Stimulated activated CD8-positive, alpha-beta memory T cell treated with anti-CD3 and anti-CD28 coated beads, Interleukin-12 subunit alpha, Interleukin-12 subunit beta, amount 100 ng/mL, for 4 hours (primary cell): ENCODE measurements at places on chromosomes 4 and X.

DNA sequence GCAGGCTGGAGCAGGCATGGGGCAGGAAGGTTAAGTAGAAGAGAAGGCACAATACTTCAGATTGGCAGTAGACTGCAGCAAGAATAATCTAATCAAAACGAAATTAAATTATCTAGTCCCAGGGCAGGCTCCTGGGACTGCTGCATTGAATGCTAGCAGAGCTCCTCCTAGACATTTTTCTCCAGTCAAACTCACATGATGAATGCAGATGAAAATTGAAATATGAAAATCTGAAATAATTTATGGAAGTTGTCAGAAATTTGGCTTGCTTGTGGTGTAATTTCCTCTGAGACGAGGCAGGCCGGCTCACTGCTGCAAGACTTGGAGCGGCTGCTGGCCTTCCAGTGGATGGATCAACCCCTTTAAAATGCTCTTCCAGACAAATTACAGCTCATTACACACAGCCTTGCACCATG is 78.0 kb upstream of the TMEM33 start:
- no peak for DNase-seq

DNA sequence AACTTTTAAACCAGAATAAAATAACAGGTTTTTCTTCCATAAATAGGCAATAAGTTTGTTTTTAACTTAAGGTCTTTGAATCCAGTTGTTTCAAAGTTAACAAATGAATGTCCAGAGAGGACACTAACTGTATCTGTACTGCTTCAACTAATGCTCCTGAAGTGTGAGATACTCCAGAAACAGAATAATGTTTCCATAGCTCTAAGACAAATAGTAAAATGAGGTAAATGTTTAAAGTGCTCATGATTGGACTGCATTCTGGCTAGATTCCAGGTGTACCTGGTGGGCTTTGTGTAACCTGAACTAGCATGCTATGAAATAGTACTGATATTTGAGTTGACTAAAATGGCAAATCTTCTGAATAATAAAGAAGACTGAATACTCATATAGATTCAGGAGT is 51.7 kb downstream of the METTL14 start:
- DNase-seq: no peak

DNA sequence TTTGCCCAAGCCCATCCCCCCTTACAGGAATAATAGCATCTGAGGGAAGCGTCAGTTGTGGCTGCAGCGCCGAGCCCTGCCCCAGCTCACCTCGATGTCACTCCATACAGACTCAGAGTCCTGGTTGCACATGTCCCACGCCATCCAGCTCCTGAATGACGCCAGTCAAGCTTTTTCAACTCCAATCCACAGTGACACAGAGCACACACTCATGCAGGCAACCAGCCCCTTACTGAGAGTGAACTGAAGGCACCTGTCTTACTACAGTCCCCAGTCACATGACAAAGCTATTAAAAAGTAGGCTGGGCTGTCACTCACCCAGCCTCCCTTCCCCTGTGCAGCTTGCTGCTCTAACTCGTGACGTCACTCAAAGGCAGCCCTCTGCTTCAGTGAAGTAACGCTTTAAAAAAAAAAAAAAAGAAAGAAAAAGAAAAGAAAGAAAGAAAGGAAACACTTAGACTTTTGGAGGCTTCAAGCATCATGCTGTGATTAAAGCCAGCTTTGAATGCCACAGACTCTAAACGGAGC is at the start of gene PPARGC1A:
TSS of gene PPARGC1A (minus strand) at position 234 of the 528 bp plus-strand sequence. CDS start at position 144, 90 bp downstream.
- DNase-seq: no peak

GRCh38 chr4:83561381-83561780 is 25.5 kb downstream of the GPAT3 start:
- DNase-seq: no peak

DNA sequence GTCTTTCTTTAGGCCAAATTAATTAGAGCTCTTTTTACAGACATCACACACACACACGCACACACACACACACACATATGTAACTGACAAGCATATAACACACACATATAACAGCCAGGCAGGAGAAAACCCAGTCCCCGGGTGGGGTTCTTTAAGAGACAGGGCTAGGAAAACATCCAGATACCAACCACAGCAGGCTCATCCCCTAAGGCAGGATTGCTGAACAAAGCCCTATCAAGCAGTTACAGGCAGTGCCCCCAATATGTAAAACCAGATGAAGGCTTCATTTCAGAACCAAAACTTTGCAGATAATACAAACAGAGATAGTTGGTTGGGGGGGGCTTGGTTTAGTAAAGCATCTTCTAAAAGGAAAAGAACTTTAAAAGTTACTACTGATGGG is 18.0 kb upstream of the FAM47E start:
- no peak for DNase-seq

GRCh38 chrX:10208281-10208856 is 51.6 kb downstream of the CLCN4 start:
- DNase-seq: no peak

DNA sequence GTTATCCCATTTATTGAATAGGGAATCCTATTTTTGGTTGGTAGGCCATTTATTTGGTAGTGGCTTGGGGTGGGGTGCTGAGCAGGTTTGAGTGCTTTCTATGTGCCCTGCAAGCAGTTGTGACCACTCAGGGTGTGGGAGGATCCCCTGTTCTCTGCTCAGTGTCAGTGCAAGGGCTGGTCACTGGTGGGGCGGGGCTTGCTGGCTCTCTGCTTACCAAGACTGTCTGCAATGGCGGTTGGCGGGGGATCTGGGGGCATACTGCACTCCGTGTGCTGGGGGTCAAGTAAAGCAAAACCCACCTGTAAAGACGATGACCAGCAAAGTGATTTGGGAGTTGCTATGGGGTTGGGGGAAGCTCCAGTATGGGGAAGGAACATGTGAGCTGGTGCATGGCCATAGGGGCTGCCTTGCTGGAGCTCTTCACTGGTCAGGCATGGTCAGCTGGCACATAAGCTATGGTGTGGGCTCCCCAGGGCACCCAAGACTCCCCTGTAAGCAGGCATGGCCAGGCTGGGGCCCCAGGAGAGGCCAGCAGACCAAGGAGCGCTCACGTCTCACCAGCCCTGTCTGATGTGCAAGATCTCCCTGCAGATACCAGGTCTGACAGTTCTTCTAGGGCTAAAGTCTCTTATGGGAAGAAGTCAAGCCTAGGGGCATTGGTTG is 83.0 kb upstream of the GRXCR1 start:
- no peak for DNase-seq

DNA sequence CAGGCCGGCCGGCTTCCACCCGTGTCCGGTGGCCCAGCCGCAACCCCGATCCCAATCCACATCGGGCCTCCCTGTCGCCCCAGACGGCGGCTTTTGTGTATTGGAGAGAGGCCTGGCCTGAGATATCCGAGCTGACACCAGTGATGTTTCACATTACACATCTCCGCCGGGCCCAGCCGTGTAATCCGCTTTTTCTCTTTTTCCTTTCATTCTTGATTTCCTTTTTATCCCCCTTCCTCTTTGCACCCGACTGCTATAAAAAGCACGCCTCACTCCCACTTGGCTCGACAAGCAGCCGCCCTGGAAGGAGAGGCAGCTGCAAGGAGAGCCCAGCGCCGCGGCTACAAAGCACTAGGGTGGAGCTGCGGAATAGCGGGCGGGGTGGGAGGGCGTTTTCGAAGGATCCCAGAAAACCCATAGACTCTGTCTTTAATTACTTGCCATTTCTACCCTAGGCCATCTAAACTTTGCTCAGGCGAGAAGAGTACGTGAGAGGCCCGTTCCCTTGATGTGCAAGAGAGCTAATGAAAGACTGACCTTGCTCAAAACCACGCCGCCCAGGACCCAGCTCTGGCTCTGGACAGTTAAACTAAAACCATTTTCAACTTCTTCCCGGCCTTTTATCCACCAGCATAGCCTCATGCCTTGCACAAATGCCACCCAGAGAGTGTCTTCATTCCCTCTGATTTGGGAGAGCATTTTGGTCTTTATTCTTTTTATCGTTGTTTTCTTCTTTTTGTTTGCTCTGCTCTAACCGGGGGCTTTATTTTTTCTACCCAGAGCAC is 3.2 kb downstream of the PITX2 start:
- DNase-seq: no peak

DNA sequence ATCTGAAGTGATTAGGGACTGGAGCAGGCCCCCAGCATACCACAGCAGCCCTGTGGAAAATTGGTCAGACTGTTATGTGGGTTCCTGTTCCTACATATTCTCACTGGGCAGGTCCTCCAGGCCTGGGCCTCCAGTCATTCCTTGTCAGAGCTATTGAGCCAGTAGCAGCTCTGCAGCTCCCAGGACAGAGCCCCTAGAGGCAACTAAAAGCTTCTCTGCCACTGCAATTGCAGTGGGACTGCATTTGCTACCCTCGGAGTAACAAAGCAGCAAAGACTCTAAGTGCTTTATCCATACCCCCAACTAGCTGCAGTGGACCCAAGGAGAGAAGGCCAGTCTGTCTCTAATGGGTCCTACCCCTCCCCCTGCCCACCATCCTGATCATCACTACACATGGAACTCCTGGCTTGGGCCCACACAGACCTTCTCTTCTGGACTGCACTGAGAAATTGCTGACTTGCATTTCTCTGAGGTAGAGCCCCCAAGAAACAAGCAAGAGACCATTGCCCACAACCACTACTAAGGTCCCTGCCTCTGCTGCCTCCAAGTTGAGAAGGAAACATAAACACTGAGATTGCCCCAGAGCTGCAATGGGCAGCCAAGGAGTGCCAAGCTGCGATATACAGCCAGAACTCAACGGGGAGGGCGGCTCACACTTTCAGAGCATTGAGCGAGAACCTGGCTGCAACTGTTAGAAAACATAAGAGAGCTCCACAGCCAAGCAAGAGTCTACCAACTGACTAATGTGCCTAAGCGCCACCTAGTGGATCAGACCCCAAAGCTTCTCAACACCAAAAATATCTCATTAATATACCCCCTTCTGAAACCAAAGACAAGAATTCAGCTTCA is 738.7 kb upstream of the NDST4 start:
- DNase-seq: no peak

GRCh38 chrX:71537743-71538142 is 4.8 kb downstream of the OGT start:
- no peak for DNase-seq

GRCh38 chr4:116015549-116015948 is 902.1 kb upstream of the NDST4 start:
- no peak for DNase-seq

- no peak for DNase-seq
Observed at GRCh38 chr4:38169524-38169923, 209.3 kb downstream of the PTTG2 start.

GRCh38 chr4:93182722-93183121 is 645.8 kb upstream of the ATOH1 start:
- DNase-seq: no peak

GRCh38 chrX:65750674-65751469 is 83.4 kb downstream of the MSN start:
- no peak for DNase-seq

DNA sequence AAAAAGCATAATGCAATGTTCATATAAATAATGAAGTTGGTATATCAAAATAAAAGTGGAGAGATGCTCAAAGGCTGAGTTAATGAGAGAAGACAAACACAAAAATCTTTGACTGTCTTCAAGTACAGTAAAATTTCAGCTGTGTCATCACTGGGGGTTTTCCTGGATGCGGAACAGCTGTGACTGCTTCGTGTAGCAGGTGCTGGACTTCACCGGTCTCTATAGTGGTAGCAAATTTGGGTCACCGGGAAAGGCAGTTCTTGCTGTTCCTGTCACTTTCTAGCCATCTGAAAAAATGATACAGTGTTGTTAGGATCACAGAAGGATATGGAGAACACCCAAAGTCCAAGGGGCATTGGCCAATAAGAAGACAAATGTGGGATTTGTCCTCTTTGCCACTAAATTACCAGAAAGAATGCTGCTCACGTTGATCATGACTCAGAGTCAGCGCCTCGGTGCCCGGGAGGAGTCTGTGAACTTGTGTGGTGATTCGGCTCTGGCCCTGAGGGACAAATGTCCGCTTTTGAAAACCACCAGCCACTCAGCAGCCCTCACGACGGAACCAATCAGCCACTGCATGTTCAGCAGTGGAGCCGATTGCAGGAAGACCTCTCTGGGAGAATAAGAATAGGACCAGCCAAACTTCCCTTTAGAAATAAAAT is 230.1 kb upstream of the FAT1 start:
- no peak for DNase-seq

DNA sequence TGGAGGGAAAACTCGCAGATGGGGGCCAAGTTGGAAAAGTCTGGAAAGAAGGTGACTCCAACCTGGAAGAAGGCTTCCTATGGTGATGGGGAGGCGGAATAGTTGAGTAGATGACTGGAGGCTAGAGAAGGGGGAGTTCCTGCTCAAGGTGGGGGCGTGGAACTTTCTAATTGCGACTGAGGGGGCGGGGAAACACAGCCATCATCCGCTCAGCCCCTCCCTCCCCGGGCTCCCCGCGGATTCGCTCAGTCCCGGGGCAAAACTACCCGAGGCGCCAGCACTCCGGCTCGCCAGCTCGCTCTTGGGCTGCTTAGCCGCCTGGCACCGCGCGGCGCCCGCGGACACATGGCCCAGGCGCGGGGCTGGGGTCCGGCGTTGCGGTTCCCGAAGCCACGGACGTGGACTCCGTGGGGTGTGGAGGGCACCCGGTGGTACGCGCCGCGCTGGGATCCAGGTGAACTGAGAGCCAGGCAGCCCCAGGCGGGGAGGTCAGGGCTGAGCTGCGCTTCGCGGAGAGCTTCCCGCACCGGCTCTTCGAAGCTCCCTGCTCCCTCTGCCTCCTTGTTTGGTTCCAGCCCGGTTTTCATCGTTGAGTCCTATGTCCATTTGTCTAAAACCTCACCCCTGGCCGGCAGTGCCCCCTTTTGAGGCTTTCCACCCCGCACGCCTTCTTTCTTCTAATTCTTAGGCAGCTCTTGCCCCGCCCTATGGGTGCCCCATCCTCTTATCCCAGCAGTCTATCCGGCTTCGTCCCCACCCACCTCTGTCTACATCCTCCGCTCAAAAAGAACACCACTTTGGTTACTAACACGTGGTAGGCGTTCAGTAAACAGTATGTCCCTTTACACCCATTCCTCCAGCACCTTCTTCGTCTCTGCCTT is 38.9 kb downstream of the STARD8 start:
- no peak for DNase-seq

- DNase-seq: no peak
Observed at GRCh38 chrX:52271206-52271605, 86.5 kb downstream of the MAGED4 start.

DNA sequence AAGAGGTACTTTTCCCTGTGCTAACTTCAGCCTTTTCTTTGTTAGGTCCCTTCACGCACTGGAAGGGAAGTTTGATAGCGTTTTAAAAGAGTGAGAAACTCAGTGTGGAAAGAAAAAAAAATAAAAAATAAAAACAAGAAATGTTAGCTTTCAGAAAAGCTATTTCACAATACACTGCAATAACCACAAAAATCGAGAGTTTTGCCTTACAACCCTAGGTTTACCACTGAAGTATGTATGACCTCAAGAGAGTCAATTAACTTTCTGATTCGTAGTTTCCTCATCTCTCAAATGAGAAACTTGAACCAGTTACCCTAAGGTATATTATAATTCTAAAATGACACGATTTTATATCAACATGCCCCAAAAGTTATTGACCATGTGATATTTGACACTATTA is 93.9 kb upstream of the JADE1 start:
- DNase-seq: no peak

GRCh38 chr4:145554691-145555090 is 64.5 kb upstream of the MMAA start:
- no peak for DNase-seq

- no peak for DNase-seq
Observed at GRCh38 chrX:25052798-25053534, 37.2 kb upstream of the ARX start.
